ENCODE measurements at places on chromosomes 4 and X. TPM values are rescaled to one million over a fixed set of nuclear protein-coding genes. Genes with fewer than 3 reads are reported as not detected.

IBSP gene
- not detected for total RNA-seq

NSG1 gene
- total RNA-seq, result 1.3 TPM

FRMD7 gene
- not detected for total RNA-seq

SORCS2 gene
- 13.0 TPM for total RNA-seq

GLRA2 gene
- total RNA-seq, result not detected

MANBA gene
- 27.0 TPM for total RNA-seq

STOX2 gene
- total RNA-seq, result 4.5 TPM

GRIA3 gene
- not detected for total RNA-seq

PDCL2 gene
- not detected for total RNA-seq

TLR3 gene
- total RNA-seq, result 6.4 TPM

HTR2C gene
- not detected for total RNA-seq

STAP1 gene
- 0.37 TPM for total RNA-seq

All from stomach (tissue), 19 donors.